ENCODE measurements at places on chromosomes 1 and 21.

GRCh38 chr1:172970186-172970585, 80.6 kb downstream of the TNFSF18 start:
- no peak for DNase-seq

GRCh38 chr1:244053831-244054230, 2.7 kb downstream of the ZBTB18 start:
- no peak for DNase-seq

DNA sequence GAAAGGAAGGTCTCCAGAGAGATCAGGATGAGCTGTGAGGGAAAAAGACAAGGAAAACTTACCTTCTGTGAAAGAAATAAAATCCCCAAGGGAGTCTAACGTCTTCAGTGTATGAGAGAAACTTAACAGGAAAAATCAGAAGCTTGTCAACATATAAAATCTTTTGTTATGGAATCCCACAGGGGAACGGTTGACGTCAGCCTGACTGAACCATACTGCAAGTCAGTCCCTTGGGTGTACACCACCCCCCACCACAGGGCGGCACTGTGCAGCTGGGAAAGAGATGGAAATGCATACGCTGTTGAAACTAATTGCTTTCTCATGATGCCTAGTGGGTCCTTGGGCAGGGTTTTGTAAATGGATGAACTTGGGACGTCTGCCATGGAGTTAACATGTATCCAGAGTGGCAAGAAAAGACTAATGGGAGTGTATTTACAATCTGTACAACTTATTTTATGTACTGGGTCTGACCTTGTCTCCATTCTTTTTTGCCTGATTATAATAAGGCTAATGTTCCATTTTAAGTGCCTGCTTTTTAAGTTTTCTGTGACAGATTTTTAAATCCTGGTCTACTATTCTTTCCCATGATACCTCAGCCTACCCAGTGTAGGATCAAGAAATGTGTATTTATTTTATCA, 22.7 kb downstream of the UTP25 start:
- DNase-seq = peak; percentile 61

DNA sequence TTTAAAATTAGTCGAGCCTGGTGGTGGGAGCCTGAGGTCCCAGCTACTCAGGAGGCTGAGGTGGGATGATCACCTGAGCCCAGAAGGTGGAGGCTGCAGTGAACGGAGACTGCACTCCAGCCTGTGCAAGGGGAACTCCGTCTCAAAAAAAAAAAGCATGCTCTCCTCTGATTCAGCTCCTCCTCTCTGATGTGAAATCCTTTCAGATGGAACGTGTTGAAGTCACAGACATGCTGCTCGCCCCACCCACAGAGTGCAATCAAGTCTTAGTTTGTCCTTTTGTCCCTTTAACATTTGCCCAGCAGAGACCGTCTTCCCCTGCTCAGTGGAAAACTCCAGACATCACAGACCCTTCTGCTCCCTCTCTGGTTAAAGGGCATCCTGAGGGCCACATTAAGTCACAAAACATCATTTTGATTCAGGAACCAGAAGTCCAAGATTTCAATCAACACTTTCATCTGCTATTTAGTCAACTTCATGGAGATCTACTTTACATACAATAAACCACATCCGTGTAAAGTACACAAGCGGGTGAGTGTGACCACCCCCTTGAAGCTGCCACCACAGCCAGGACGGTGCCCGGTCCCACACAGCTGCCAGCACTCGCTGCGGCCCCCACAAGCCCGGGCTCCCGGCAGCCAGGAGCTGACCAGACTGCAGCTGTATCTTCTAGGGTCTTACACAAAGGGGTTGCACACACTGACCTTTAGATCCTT, 18.9 kb upstream of the RNF223 start:
- no peak for DNase-seq

DNA sequence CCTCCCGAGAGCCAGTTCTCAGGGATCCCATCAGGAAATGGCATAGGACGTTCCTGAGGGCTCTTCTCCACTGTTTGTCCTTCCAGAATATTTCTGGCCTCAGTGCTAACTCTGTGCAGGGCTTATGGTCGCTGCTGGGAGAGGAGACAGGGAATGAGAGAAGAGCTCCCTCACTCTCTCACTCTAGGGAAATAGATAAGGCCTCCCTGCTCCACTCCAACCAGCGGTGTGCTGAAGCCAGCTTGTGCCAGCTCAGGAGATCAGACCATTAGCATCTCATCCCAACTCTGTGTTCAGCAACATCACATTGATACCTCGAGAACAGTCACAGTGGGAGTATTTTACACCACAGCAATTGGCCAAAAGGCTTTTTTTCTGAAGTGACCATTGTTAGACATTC, 49.2 kb upstream of the ZC3H12A start:
- DNase-seq = no peak

GRCh38 chr1:114338191-114338890, 172.7 kb downstream of the TRIM33 start:
- DNase-seq = no peak

DNA sequence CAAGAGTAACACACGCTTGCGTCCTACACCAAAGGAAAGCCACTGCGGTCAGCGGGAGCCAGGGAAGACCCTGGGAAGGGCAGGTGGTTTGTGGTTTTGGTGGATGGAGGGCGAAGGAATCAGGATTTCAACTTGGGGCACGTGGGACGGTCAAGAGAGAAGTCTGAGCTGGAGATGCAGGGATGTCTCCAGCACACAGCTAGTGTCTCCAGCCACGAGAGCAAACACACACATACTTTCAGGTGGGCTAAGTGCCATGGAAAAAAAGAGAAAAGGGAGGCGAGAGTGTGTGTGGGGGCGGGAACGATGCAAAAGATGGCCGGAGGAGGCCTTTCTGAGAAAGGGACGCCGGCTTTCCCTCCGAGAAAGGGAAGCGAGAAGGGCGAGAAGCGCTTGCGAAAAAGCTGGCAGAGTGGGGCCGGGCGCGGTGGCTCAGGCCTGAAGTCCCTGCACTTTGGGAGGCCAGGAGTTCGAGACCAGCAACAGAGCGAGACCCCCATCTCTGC, 1.4 kb upstream of the SRRM1 start:
- no peak for DNase-seq

- no peak for DNase-seq
Observed at GRCh38 chr1:84963021-84963420, 33.9 kb downstream of the MCOLN2 start.

GRCh38 chr1:22832414-22832786, 121.8 kb downstream of the EPHB2 start:
- DNase-seq = no peak

- no peak for DNase-seq
Observed at GRCh38 chr1:214823311-214824117, 220.5 kb downstream of the CENPF start.

- DNase-seq = peak; percentile 77
Observed at GRCh38 chr1:152479792-152480595, 30.6 kb upstream of the LCE5A start.

- no peak for DNase-seq
Observed at GRCh38 chr21:29904359-29905282, 35.2 kb downstream of the GRIK1 start.

Measured in NT2/D1 (cell line).